Amniotic epithelial cell (primary cell): ENCODE measurements at places on chromosomes 11 and 22.

DNA sequence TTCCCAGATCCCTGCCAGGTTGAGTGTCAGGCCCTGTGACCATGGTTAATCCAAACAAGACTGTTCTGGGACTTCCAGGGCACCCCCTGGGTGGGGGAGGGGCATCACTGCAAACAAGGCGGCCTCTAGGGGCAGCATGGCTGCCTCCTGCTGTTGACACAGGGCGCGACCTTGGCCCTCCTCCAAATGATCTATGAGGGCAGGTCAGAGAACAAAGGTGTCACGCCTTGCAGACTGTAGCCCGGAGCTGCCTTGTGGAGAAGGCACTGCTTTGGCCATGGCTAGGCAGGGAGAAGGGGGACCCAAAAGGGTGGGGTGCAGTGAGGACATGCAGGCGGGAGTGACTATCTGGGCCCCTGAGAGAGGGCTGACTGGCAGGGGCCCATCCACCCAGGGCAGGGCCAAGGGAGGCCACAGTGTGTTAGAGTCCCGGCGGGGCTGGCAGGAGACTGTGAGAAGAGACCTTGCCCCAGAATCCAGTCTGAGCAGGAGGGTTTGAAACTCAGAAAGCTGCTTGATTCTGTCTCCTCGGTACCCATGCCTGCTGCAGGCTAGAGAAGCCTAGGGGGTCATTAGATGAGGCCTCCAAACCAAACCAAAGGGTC is 35.6 kb downstream of the KCNC1 start:
- no peak for DNase-seq

- DNase-seq: no peak
Observed at GRCh38 chr11:2258501-2259465, 11.6 kb downstream of the ASCL2 start.

DNA sequence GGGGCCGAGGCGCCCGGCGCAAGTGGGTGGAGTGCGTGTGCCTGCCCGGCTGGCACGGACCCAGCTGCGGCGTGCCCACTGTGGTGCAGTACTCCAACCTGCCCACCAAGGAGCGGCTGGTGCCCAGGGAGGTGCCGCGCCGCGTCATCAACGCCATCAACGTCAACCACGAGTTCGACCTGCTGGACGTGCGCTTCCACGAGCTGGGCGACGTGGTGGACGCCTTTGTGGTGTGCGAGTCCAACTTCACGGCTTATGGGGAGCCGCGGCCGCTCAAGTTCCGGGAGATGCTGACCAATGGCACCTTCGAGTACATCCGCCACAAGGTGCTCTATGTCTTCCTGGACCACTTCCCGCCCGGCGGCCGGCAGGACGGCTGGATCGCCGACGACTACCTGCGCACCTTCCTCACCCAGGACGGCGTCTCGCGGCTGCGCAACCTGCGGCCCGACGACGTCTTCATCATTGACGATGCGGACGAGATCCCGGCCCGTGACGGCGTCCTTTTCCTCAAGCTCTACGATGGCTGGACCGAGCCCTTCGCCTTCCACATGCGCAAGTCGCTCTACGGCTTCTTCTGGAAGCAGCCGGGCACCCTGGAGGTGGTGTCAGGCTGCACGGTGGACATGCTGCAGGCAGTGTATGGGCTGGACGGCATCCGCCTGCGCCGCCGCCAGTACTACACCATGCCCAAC is 14.1 kb upstream of the MIEF1 start:
- DNase-seq: no peak

- peak; percentile 78 for DNase-seq
Observed at GRCh38 chr11:128052912-128053641, 534.3 kb downstream of the ETS1 start.

DNA sequence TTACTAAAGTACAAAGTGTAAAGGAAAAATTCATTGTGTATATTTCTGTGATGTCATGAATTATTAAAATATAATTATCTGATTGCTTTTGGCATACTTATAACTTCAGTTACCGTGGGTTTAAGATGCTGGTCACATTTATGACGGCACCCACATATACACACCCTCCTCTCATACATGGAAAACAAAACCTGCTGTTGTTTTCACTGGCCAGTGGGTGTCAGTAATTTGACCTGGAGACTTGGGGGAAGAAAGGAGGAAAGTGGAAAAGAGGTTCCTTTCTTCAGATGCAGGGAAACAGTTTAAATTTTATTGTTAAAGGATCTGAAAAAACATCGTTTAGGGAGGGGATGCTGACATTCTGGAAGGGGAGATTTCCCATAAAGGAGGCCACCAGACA is 742 bp upstream of the BBOX1 start:
- no peak for DNase-seq

DNA sequence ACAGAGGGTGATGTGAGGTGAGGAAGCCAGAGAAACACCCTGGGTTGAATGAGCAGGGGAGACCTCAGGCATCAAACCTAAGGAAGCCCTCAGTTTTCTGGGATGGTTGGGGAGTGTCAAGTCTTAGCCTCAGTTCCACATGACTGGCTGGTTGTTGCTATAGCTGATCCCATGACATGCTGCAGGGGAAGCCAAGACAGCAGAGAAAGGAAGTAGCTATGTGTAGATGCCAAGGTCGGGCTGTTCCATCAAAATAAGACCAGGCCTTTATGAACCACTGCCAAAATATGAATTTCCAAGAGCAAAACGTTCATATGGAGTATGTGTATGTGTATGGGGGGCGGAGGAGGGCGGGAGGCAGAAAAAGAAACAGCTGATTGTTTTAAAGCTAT is 11.6 kb downstream of the CD59 start:
- peak; percentile 57 for DNase-seq

DNA sequence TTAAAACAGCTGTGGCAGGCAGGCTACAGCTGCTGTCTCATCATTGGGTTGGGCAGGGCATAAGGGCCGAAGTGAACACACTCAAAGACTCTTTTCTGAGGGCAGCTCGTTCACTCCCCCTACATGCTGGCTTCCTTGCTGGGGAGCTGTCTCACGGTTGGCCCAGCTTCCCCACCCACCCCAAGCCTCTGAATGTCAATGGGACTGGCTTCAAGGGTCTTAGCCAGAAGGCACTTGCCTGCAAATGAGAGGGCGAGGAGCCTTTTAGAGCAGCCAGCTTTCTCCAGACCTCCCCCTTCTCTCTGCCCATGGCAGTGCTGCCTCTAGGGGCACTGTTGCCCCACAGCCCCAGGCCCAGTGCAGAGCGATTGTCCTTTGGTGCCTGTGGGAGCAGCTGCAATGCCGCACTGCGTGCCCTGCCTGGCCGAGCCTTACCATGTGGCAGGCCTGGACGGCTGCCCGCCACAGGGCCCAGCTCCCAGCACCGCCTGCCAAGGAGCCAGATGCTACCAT is 94.7 kb upstream of the RASSF10 start:
- no peak for DNase-seq

DNA sequence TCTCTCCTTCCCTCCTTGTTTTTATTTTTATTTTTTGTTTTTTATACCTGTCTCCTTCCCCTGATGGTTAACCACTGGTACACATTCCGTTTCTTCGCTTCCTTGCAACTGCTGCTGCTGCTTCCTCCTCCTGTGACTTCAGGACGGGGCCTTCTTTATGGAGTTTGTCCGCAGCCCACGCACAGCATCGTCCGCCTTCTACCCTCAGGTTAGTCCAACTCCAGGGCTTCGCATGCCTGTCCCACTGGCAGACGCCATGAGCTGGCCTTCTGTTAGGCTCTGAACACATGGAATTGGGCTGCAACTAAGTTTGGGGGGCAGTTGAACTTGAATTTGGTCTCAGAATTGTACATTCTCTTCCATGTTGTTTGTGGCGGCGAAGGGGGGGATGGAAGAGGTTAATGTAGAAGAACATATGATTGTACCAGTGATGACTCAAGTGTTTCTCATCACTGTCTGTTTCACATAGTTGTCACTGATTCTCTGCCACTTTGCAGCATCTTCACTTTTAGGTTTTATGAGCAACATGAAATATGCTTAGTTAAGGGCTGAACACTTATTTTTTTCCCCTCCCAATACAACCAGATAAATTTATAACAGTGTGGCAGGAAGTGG is 83.0 kb upstream of the YWHAH start:
- peak; percentile 26 for DNase-seq

GRCh38 chr22:24985826-24986214 is 33.3 kb downstream of the KIAA1671 start:
- peak; percentile 92 for DNase-seq

- DNase-seq: no peak
Observed at GRCh38 chr11:94513091-94513490, 830 bp downstream of the C11orf97 start.

GRCh38 chr11:108923413-108923812 is 258.5 kb downstream of the DDX10 start:
- DNase-seq: no peak

DNA sequence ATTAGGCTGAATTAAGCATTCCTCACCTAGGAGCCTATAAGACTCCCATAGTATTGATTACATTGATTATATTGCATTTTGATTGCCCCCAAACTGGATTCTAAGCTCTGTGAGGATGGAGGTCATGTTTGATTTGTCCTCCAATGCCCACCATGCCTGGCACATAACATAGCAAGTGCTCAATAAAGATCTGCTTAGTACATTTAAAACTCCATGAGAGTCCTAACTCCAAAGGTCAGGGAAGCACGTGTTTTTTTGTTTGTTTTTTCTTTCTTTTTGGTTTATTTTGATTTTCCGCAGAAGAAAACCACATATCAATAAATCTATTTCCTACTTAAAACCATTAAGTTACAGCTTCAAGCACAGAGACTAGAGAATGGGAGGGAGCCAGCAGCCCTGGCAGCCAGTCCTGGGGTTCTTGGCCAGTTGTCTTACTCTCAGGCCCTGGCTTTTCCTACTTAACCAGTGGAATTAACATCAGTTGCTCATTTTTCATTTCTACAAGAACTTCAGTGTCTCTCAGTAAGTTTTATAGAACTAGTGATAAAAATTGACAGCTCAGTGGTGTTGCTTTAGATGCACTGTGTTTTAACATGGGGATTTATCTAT is 429.9 kb upstream of the CCDC90B start:
- DNase-seq: no peak
